Right cardiac atrium (tissue), 5 donors: ENCODE measurements at places on chromosomes 11 and 22. TPM values are rescaled to one million over a fixed set of nuclear protein-coding genes. Genes with fewer than 3 reads are reported as not detected.

GRCh38 chr22:20582520-20583361, 75.3 kb downstream of the MED15 start:
- no peak for DNase-seq

DNA sequence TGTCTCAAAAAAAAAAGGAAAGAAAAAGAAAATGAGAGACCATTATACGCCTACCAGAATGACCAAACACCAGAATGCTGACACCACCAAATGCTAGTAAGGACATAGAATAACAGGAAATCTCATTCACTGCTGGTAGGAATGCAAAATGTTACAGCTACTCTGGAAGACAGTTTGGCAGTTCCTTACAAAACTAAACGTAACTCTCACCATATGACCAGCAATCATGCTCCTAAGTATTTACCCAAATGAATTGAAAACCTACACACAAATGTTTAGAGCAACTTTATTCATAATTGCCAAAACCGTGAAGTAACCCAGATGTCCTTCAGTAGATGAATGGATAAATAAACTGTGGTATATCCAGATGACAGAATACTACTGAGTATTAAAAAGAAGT, 7.2 kb downstream of the CHKA start:
- DNase-seq = no peak

Gene C22orf15
- not detected for polyA plus RNA-seq

- DNase-seq = no peak
Measured at GRCh38 chr22:24486501-24486921, 8.6 kb upstream of the UPB1 start.

Gene TTC28
- polyA plus RNA-seq = 5.7 TPM

DNA sequence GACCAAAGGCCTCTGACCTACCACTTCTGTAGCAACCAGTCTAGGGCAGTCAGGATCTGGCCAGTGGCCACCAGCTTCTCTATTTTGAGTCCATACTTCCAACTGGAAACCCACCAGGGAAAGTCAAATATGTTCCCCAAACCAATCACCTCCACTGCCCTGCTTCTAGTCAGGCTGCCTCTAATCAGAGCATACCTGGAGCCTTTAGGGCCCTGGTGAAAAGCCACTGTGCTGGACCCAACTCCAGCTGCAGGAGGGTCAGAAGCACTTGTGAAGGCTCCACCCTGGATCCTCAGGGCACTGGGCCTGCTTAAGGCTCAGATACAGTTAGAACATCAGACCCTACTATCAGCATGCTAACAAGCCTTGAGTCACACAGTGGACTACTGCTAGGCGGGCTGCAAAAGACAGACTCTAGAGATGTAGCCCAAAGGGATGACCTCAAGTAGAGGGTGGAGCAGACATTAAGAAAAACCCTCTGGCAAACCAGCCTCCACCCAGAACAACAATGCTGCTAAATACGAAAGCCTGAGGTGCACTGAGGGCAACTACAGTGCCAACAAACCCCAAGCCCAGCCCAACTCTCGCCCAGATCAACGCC, 69.2 kb downstream of the DGCR2 start:
- no peak for DNase-seq

DNA sequence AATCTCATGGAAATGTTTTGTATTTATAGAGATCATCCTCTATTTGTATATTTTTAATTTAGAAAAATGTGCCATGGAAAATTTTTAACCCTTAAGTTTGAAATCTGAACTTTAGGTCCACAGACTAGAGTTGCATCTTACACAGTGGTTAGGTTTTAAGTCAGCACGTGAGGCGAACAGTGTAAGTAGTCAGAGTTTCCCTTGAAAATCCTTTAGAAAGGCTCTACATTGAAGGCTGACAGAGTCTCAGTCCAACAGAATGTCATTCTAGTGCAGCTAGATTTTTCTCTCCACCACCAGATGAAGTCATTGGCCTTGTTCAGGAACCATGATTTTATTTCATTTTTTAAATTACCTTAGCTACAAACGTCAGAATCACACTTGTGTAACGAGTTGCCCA, 18.7 kb downstream of the HMGXB4 start:
- DNase-seq = no peak

GRCh38 chr22:29703569-29704195, 16.1 kb upstream of the CABP7 start:
- no peak for DNase-seq

GRCh38 chr11:109845437-109845836, 247.8 kb upstream of the ZC3H12C start:
- no peak for DNase-seq

Gene RFPL2
- not detected for polyA plus RNA-seq

- DNase-seq = no peak
Measured at GRCh38 chr11:95042239-95042638, 7.0 kb upstream of the KDM4F start.

GRCh38 chr22:42284643-42285181, 14.3 kb upstream of the TCF20 start:
- DNase-seq = no peak

DNA sequence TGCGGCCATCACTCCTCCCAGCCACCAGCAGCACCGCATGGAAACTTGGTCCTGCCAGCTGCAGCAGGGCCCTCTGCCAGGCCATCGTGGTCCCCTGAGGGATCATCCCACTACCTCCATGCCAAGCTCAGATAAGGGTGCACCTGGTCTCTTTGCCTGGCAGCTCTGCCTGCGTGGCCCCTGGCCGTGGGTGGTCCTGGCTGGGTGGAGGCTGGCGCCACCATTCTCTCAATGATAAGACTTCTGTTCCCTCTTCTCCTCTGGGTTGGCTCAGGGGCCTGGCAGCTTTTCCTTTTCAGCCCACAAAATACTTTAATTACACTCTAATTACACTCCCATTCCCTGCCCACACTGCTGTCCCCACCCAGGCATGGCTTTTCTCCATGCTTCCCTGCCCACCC, 26.8 kb upstream of the TSKU start:
- no peak for DNase-seq

GRCh38 chr11:117490911-117491310, 163.3 kb downstream of the CEP164 start:
- DNase-seq = no peak

- peak; percentile 67 for DNase-seq
Measured at GRCh38 chr11:124069429-124070401, 28.6 kb upstream of the OR10G7 start.

- DNase-seq = no peak
Measured at GRCh38 chr11:104327861-104328511, 164.0 kb upstream of the PDGFD start.

- no peak for DNase-seq
Measured at GRCh38 chr11:134004496-134005172, 47.9 kb upstream of the IGSF9B start.

DNA sequence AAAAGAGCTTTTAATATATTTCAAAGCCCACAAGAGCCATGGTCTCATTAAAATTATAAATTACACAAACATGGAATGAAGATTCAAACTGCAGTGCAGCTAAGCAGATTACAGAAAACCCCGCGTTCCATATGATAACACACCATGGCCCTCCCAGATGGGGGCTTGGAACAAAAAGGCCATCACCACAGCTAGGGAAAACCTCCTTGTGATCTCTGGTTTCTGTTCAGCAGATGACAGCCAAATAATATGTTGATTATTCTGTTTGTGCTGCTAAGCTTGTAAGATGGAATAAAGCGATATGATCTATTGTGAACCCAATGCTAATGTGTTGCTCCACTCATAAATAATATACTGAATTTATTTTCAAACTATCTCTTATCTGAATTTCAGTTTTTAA, 28.5 kb downstream of the IMMP1L start:
- no peak for DNase-seq

DNA sequence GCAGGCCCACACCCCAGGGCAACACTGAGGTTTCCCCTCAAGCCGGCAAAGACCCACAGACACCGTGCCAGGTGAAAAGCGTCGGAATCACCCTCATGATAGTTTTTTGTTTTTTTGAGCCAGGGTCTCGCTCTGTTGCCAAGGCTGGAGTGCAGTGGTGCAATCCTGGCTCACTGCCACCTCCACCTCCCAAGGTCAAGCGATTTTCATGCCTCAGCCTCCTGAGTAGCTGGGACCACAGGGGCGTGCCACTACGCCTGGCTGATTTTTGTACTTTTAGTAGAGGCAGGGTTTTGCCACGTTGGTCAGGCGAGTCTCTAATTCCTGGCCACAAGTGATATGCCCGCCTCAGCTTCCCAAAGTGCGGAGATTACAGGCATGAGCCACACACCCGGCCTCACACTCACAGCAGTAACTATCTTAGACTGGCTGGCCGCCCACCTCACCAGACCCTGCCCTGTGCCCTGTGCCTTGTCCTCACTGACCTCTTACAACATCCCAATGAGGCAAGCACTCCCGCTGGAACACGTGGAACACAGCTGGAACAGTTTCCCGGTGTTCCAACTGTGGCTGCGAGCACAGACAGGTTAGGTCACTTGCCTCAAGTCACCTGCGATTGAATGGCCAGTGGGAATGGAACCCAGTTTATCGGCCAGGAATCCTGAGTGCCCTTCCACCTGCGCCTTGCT, 21.1 kb downstream of the LRRC10B start:
- no peak for DNase-seq

- DNase-seq = no peak
Measured at GRCh38 chr22:25964961-25965730, 204.1 kb upstream of the SEZ6L start.

DNA sequence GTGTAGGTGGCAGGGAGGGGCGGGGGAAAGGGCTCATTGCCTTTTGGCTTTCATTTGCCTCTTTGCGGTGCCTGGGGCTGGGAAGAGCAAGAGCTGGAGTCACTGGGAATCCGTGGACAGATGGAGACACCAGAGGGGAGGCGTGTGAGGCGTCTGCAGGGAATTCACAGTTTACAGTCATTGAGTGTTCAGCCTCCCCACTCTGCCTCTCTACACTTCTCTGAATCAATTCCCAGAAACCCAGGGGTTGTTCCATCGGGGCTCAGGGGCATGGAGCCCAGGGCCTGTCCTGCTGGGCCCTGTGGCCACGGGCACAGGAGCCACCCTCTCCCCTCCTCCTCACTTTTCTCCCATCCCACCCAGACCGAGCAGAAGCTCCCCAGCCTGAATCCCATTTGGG, 160.5 kb upstream of the NAV2 start:
- no peak for DNase-seq

GRCh38 chr22:31829505-31829904, 75.7 kb downstream of the DEPDC5 start:
- no peak for DNase-seq

GRCh38 chr11:115458877-115459276, 45.3 kb downstream of the CADM1 start:
- no peak for DNase-seq

DNA sequence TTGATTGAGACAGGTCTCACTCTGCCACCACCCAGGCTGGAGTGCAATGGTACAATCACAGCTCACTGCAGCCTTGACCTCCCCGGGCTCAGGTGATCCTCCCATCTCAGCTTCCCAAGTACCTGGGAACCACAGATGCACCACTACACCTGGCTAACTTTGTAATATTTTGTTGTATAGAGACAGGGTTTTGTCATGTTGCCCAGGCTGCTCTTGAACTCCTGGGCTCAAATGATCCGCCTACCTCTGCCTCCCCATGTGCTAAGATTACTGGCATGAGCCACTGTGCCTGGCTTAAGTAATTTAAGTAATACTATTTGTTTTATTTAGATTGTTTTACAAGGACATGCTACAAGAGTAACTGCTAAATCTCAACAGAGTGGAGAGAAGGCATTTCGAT, 33.5 kb downstream of the ZNF143 start:
- DNase-seq = no peak

- DNase-seq = no peak
Measured at GRCh38 chr11:107973641-107974040, 35.1 kb upstream of the CUL5 start.

DNA sequence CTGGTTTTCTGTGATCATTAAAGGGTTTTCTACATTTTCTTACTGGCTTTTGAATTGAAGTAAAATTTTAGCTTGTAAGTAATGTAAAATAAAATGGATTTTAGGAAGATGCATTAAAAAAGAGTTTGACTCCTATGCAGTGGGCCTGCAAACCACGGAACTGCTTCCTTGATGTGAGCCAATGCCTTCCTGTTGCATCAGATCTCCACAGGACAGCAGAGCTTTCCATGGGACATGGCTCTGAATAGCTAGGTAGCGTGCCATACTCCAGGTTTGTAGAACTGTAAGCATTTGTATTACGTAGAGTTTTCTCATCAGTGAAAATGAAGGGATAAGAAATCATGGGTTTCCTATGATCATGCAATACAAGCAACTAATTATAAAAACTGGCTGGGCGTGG, 133.4 kb downstream of the SWAP70 start:
- DNase-seq = no peak

DNA sequence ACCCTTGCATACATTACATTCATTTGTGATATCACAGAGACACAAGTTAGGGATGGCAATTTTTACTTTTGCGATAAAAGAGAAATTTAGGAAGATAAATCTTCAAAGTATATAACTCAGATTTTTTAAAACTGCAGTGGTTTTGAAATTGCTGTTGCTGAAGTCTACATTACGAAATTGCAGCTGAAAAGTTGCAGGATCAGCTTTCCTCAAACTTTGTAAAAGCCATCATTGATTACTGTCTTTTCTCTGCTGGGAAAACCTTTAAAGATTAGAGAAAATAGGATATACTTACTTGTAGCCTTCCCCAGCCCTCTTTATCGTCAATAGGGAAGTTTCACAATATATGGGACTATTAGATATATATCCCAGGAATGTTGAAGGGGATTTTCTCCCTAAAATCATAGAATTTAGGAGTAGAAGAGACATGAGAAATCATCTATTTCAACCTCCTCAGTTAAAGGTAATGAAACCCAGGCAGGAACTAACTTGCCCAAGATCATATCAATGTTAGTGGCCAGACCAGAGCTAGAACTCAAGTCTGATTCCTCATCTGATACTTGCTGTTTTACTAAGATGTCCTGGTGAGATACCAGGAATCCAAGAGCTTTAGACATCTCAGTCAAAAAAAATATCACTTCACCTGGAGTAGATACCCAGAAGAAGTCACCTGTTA, 10.4 kb upstream of the AGBL2 start:
- DNase-seq = no peak

- DNase-seq = no peak
Measured at GRCh38 chr11:2166091-2166851, 5.3 kb upstream of the INS start.

DNA sequence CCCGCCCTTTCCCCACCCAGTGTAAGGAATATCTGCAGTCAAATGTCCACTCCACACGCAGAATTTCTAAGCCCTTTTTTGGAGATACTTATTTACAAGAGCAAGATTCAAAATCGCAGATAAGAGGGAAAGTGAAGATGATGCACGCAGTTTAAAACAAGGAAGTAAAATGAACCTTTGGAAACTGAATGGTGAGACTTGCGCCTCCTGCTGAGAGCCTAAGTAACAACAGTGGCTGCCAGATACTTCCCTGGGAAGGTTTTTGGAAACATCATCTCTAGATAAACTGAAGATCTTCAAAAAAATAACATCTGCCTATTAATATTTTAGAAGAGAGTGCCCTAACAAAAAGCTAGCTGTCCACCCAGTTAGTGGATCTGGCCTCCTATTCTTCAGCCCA, 963.1 kb upstream of the FAT3 start:
- no peak for DNase-seq

DNA sequence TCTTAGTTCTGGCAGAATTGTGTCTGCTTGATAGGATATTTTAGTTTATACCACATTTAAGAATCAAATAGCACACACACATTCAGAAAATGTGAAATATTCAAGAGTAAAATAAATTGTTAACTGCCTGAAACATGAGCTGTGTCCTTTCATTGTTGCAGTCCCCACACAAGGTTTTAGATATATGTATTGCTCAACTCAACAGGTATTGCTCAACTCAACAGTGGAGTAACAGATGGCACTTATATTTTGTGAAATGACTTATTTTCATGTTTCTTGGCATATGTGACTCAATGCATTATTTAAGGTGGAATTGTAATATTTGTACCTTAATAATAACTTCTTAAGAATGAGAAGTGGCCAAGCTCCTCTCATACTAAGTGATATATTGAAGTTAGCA, 760.3 kb downstream of the CNTN5 start:
- DNase-seq = no peak

- no peak for DNase-seq
Measured at GRCh38 chr22:38027487-38027886, 29.7 kb upstream of the PICK1 start.
